ENCODE measurements at places on chromosomes 3 and 15.

GRCh38 chr3:48433472-48434118, 3.7 kb upstream of the PLXNB1 start:
- no peak for ATAC-seq

DNA sequence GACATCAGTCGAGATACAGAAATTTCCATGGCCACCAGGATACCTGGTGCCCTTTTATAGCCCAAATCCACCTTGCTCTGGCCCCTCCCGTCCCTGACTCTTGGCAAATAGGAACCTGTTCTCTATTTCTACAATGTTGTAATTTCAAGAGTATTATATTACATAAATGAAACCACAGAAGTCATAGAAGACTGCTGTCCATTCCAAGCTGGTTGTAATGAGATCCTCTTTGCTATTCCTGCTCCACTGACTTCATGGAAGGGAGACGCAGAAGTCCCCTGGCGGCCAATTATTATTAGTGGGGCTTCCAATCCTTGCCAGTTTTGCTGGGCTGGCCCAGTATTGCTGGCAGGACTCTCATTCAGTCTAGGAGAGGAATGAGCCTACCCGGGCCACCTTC, 26.6 kb downstream of the DCP1A start:
- ATAC-seq = no peak

DNA sequence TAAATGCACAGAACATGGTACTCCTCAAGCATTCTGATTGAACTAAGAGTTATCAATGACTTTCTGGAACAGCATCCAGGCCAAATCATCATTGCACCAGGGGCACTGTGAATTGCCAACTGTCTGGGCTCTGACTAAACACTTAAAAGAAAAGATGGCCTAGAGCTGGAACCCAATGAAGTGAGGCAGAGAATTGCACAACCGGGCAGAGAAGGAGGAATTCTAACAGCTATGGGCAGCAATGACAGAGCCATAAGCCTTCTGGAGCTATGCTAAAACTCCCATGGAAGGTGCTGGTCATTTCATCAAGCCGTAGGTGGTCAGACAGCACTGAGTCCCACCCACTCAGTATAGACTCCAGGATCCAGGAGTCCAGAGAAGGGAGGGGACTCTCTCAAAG, 48.1 kb upstream of the OXTR start:
- no peak for ATAC-seq

- no peak for ATAC-seq
These were observed 405.6 kb downstream of the MAGI1 start for GRCh38 chr3:65633018-65633638.

GRCh38 chr3:177904621-177905020, 631.6 kb upstream of the KCNMB2 start:
- ATAC-seq = no peak

GRCh38 chr3:106007512-106007911, 138.7 kb upstream of the CBLB start:
- ATAC-seq = no peak
